ENCODE measurements at places on chromosomes 3 and 15.

- no peak for DNase-seq
Observed at GRCh38 chr3:41323467-41324155, 124.3 kb downstream of the CTNNB1 start.

DNA sequence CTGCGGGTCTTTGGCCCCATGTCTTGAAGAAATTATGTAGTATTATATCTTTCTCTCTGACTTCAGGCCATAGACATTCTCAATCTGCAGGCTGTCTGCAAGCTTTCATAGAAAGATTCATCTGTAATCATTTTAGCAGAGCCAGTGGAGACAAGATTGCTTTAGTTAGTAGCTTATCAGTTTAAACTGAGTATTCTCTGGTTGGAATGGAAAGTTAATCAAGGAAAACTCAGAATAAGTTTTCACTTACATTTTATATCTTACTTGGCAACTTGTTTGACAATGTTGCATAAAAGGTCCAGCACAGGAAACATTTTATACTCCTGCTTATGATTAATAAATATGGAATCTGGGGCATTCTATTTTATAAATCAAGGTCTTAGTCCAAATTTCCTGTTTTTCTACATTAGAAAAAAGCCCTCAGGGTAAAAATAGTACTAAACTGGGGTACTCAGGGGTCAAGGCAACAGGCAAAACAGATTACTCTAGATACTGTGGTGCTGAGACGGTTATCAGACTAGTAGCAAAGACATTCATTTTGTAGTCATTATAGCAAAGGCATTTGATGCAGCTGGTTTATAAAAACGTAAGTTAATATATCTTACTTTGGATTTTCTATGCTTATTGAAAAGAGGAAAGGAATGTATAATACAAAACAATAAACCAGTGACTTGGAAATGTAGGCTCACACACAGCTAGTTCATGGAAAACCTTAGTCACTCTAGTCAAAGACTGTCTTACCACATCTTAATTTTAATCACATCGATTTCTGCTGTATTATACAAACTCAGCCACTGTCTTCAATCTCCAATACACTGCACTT is 45.2 kb upstream of the FILIP1L start:
- peak; percentile 52 for DNase-seq

DNA sequence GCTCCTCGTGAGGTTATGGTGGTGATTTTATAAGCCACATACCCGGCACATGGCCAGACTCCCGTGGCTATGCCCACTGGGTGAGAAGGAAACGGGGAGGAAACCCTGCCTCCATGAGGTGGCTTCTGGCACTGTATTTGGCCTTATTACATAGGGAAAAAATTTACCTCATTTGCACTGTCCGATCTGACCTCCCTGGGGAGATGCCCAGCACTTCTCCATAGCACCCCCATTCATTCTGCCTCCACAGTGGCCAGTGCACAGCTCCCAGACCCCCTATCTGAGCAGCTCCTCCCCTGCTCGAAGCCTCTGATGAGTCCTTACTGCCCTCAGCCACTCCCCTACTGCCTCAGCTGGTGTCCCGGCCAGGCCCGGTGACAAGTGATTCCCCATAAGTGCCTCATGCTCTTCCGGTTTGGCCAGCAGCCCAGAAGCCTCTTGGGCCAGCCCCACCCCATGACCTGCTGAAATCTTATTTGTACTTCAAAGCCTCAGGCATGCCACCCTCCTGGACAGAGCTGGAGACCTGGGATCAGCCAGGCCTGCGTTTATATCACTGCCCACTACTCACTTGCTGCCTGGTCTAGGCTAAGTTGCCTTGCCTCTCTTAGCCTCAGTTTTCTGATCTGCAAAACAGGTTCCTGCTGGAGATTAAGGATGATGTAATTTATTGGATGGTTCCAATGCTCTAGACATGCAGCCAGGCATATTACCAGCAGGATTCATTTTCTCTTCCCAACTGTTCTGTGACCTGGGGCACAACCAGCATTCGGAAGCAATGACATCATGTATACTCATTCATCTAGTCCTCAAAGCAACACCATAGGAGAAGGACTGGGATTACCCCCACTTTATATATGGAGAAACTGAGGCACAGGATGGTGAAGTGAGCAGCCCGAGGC is 30.6 kb upstream of the SLC6A6 start:
- no peak for DNase-seq

DNA sequence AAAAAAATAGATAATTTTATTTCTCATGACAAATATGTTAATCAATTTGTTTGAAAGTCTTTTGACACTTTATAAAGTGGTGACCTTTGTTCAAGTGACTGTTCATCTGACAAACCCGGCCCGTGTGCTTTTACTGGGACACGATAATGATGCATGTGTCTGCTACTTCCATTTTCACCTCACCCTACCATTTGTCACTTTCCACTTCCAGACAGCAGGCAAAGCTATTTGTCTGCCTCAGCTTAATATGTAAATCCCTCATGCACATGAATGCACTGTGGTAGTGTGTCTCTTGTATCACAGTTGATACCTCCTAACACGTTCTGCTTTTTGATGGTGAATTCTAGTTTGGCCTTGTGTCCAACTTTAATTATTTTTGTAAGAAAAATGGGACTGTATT is 204.3 kb downstream of the BBX start:
- DNase-seq = no peak

DNA sequence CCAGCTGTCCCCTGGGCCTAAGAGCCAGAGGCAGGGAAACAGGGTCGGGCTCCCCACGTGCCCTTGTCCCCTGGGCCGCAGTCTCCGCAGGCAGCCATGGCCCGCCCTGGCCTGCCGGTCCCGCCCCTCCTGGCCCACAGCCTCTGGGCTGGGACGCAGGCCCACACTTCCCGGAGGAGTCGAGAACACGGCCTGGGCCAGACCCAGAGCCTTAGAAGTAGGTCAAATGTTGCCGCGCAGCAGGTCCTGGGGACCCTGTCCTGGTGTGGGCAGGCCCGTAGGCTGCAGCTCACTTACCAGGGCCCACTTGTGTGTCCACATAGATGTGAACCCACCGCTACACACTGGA is 4.3 kb upstream of the MYL3 start:
- no peak for DNase-seq

DNA sequence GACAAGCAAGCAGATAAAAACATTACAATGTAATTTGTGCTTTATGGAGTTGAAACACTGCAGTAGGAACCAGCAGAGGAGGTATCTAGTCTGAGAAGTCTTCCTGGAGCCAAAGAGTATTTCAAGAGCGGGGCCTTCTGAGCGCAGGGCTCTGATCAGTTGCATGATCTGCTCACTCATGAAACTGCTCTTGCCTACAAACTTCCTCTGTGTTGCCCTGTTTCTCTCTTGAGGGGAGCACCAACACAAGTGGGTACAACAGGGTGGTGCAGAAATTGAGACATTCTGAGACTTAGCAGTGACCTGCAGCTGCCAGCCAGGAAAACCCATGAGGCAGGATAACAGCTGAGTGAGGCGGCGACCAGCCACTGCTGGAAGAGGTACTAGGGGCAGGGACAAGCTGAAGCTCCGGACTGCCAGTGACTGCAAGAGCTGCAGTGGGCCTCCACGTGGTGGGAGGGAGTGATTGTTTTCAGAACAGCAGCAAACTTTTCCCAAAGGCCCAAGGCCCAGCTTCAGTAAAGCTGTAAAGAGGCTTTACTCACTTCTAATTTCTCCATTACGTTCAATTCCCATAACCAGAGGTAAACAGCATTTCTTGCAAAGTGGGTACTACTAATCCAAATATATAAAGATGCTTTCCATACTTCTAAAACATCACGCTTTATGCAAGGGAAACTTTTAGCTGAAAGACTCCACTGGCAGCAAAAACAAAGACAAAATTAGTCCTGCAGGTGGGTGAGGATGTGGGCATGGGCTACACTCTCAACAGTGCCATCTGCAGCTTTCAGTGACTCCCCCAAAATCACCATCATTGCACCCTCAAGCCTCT is 69.0 kb upstream of the LPP start:
- DNase-seq = no peak
